ENCODE measurements at places on chromosomes 1 and 21.

GRCh38 chr1:186559601-186560116 is 98.7 kb upstream of the PDC start:
- no peak for DNase-seq

DNA sequence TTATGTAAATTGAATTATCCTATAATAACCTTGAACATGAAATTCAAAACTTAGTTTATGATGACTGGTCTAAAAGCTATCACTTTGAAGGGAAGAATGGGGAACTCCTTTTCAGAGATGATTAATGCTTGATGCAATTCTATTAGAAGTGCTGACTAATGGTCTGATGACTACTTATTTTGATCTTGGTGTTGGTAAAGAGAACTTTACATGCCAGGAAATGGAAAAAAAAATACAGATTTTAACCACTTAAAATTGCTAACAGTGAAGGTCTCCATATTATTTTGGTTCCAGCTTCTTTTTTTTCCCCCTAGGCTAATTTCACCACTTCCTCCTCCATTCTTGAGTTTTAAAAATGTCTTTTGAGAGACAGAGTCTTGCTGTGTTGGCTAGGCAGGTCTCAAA is 22.9 kb downstream of the S1PR1 start:
- peak; percentile 33 for DNase-seq

- no peak for DNase-seq
Measured at GRCh38 chr1:68313735-68314134, 81.4 kb upstream of the WLS start.

DNA sequence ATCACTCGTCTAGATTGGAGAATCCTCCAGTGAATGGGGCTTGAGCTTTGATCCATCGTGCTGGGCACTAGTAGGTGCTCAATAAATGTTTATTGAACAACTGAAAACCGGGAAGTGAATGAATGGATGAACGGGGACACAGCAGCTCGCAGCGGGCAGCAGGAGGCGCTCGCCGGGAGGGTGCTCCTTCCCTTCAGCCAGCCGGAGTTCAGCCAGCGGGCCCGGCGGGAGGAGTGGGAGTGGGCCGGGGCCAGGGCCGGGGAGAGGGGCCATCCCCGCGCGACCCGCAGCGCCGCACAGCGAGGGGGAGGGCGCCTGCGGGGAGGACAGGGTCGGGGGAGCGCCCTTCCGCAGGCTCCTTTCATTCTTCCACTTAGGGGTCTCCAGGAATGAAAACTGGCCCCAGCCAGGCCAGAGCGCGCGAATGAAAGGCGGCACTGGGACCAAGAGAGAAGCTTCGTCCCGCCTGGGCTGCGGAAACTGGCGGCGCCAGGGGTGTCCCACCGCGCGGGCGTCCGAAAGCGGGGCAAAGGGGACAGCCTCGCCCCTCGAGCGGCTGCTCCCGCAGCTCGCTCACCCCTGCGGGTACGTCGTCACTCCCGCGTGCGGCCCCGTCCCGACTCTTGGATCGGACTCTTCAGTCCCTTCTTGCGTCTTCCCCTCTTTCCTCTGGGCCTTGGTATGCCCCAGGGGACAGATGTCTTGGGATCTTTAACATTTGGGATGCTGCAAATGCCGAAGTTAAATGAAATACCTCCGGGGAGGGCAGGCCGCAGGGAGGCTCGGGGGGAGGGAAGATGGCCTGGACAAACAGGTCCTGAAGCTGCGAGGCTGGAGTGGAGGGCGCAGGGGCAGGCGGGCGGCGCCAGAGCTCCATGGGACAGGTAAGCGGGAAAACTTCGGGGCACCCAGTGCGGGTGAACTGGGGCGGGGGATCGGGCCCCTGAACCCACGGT is 3.6 kb upstream of the INAVA start:
- peak; percentile 72 for DNase-seq

GRCh38 chr1:117092594-117092993 is 29.0 kb downstream of the TRIM45 start:
- no peak for DNase-seq

- DNase-seq = peak; percentile 94
Measured at GRCh38 chr21:35051287-35051818, 2.3 kb upstream of the RUNX1 start.

DNA sequence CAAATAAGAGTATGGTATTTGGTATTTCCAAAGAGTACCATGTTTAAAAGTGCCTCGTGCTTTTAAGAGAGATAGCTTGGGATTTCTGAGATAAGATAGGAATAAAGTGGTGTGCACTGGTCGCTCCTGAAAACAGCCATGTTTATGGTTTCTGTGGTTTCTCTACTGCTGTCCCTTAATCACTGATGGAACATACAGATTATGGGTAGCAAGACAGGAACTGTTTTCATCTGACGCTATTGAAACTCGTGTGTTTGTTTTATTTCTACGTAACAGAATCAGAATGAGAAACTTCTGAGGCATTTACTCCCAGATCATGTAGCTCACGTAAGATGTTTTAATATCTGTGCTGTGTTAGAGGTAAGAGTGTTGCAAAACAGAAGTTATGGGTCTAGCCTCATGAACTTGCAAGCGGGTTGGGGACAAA is 126.0 kb downstream of the KIAA0319L start:
- DNase-seq = peak; percentile 27

DNA sequence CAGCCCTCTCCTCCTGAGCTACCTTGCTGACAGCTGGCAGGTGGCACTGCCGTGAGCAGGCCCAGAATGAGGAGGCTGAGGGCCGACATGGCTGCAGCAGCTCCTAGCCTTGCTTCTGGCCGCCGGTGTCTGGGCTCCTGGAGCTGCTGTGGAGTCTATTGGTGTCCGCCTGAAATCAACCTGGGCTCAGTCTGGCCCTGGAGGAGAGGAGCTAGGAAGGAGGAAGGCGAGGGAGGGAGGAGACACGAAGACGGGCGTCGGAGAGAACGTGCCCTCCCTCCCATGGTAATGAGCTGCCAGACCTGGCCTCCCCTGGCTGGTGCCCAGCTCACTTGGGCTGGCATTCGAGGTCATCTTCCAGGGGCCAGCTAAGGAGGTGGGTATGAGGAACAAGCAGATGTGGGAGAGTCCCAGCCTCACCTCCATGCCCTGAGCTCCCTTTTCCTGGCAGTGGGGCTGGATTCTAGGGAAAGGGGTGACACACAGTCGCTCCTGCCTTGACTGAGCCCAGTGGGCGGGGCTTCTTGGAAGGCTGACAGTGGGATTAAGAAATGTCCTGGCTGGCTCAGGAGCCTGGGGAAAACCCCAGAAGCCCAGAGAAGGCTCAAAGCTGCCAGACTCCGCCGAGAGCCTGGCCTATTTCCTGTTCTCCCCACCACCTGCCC is at the start of gene PDZK1IP1:
TSS of gene PDZK1IP1 (minus strand) at position 193 of the 665 bp plus-strand sequence. CDS start at position 89, 104 bp downstream.
- DNase-seq = no peak

DNA sequence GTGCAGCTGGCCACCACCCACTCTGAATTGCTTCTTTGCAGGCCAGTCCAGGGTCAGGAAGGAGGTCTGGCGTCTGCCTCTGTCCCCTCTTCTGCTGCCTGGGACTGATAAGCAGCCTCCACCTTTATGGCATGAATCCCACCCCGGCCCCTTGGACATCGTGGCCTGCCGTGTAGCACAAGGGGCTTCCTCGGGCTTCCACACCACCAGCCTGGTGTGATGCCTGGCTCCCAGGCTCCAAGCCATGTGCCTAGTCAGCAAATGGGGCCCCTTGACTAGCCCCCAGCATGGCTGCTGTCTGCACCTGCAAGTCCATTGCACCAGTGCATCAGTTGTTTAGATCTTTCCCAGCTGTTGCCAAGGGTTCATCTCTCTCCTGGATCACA is 9.9 kb upstream of the ARF1 start:
- no peak for DNase-seq

DNA sequence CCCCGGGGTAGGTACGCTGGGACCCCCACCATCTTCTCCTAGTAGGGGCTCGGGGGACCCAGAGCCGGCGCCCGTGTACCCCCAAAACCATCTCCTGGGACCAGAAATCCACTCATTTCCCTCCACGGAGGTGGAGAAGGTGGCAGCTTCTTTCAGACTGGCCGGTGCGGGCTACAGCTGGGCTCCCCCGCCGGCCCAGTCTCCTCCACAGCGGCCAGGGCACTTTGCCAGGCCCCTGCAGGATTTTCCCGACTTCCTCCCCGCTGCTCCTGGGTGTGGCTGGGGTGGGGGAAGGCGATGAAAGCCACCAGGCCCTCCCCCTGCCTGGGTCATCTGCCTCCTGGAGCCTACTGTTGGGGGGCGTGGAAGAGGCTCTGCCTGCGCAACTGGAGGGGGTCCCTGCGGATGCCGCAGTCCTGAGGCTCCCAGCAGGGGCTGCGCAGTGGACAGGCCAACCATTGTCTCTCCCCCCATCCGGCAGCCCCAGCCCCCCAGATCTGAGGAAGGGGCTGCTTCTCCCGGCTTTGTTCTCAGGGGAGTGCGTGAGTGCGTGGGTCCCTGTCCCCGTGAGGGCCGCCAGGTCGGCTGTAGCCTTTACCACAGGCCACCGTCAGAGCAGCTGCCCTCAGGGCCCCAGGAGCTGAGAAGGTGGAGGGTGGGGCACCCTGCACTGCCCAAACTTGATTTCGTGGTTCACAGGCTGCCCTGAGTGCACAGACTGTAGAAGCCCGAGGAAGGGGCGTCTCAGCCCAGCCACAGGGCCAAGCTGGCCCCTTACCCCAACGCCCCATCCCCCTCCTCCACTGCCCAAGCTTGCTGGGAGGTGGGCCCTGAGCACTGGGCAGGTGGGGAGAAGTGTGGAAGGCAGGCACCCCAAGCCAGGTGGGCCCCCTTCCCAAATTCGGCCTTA is 1.3 kb downstream of the AGRN start:
- DNase-seq = peak; percentile 75

DNA sequence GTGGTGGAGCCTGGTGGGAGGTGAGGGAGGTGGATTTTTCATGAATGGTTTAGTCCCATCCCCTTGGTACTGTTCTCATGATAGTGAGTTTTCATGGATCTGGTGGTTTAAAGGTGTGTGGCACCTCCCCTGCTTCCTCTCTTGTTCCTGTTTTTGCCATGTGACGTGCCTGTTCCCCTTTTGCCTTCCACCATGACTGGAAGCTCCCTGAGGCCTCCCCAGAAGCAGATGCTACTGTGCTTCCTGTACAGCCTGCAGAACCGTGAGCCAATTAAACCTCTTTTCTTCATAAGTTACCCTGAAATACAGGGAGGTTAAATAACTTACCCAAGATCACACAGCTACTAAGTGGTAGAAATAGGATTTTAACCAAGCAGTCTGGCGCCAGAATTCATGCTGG is 4.3 kb upstream of the HEYL start:
- no peak for DNase-seq

- DNase-seq = no peak
Measured at GRCh38 chr1:21833392-21833976, 21.4 kb downstream of the LDLRAD2 start.

GRCh38 chr21:20463362-20463761 is 534.8 kb upstream of the NCAM2 start:
- DNase-seq = no peak

DNA sequence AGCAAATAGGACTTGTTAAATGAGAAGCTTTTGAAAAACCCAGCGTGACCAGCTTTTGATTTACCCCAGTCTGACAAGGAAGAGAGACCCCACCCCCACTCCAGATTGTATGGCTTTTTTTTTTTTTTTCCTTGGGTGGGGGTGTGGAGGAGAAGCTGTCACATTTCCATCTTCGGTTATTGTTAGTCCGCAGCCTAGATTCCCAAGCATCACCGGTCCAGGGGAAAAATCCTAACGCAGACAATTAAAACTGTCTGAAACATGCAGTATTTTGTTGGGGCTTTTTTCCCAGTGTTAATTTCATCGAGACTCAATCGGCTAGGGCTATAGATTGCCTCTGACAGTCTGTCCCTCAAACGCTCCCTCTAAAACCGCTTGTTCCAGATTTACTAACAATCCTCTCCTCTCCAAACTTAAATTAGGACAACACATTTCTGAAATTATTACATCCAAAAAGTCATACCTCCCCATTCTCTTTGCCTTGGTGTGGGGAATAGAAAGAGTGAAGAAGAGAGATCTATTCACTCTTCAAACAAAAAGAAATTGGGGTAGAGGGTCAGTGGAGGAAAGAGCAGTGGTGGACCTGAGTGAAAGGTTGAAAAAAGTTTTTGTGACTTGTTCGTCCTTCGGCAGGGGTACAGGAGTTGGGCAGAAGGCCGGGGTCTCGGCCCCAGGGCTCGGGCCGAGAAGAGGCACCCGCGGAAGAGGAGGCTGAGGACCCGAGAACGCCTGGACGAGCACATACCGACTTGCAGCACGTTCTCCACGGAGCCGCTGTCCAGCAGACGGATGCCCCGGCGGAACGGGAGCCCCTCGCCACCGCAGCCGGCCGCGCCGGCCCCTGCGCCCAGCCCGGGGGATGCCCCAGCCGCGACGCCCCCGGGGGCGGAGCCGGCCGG is 1.1 kb downstream of the ZSWIM5 start:
- DNase-seq = peak; percentile 37

- no peak for DNase-seq
Measured at GRCh38 chr1:219503604-219504003, 109.3 kb downstream of the ZC3H11B start.

- DNase-seq = no peak
Measured at GRCh38 chr1:246607462-246607861, 41.2 kb downstream of the CNST start.

All from SW480 (cell line).